ENCODE measurements at places on chromosomes 7 and 10.

DNA sequence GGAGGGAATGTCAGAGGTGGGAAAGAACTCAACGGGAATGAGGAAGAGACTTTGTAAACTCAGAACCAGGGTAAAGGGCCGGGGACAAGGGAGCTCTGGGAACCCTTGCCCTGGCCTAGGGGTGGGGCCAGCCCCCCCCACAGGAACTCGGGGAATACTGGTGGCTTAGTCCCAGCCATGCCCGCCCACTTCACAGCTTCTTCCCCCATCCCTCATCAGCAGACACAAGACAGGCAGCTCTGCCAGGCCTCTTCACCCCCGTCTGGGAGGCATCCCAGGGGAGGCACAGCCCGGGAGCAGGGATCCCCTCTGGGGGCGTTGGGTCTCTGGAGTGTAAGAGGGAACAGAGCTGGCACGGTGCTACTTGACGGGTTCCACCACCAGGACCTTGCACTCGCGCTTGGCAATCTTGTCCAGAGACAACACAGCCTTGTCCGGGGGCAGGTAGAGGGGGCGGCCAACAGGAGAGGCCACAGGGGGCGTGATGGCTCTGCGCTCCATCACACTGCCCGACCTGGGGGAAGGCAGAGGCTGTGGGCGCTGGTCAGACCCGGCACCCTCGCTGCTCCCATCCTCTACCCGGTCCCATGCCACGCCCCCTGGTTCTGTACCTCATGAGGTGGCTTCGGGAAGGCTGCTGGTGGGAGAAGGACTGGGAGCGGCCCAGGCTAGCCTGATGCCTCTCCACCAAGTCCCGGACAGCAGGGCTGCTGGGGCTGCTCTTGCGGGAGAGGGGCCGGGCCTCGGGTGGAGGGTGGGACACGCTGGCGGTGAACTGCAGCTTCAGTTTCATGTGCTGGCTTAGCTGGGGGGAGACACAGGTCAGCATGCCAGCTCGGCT, 3.7 kb downstream of the TRAPPC14 start:
- DNase-seq, result no peak

DNA sequence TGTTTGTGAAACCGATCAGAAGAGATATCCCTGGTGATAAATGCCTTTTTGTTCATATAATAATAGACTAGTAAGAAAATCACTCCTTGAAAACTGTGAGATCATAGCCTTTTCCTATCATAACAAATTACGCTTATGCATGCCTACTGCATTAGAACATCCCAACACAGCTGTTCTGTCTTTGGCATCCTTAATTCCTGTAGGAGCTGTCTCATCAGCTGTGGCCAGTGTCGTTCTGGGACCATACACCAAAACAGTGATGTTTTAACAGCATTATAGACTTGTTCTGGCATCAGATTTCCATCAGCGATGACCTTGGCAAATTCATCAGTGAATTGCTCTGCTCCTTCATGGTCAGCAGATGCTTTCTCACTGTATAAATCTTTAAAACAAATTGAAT, 423.6 kb upstream of the LRGUK start:
- peak; percentile 12 for DNase-seq

GRCh38 chr7:16564909-16565426, 38.3 kb downstream of the LRRC72 start:
- DNase-seq, result peak; percentile 76

DNA sequence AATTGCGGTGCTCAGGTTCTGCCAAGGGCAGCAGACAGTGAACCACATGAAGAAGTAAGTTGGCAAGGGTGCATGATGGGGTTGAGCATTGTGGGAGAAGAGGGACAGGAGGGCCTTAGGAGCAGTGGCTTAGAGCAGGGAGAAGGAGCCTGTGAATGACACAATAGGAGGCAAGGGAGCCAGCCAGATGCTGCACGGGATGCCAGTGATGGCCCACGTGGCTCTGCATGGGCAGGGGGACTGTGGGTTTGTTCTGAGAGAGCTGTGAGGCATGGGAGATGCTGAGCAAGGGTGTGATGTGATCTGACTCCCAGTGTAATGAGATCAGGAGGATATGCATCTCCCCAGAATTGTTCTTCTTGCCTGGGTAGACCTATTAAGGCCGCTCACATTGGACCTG, 60.9 kb downstream of the C10orf90 start:
- DNase-seq, result no peak

DNA sequence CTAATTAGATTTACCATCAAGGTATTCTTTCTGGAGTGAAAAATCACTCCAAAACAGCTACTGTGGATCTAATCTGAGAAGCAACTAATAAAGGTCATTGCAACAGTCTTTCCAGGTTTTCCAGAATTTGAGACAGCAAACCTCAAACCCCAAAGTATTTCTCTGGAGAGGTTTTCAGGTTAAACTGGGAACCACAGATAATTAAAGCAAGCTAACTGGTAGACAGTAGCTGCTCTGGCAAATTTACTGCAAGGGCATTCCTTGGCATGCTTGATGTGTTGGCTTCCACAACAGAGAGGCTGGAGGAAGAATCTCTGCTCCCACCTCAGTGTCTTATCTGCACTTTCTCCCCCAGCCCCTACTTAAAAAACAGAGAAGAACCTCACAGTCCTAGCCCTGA, 140.0 kb upstream of the NRBF2 start:
- no peak for DNase-seq

- no peak for DNase-seq
Observed at GRCh38 chr10:28384557-28384956, 81.7 kb upstream of the MPP7 start.

- no peak for DNase-seq
Observed at GRCh38 chr10:8092428-8092827, 37.9 kb downstream of the GATA3 start.

DNA sequence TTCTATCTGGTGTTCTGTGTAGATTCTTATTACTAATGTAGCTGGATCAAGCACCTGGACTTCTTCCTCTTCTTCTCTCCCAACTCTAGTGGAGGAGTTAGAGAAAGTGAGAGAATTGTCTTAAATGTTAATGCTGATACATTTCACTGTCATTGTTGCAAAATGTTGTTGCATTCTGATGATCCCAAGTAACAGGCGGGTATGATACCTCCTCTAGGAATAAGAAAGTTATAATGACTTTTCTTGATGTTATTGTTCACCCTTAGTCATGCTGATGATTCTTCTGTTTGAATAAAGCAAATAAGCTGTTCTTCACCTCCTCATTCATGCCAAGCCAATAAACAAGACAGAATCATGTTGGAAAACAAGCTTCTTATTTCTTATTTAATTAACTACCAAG, 9.1 kb downstream of the CHRM2 start:
- no peak for DNase-seq

- DNase-seq, result no peak
Observed at GRCh38 chr10:22438711-22439110, 93.4 kb downstream of the SPAG6 start.

DNA sequence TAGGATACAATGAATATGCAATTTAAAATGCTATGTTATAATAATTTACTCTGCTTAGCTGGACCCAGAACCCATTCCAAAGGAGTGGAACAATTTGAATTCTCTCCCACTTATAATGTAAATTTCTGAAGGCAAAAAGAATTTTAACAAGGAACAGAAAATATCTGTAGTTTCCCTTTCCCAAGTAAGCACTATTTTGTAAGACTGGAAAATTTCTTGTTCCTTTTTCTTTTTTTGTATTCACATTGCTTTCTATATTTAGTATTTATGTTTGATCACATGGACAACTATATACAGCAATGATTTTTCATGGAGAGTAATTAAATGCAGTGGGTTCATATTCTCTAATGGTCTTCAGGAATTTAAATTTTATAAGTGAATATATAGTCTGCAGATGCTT, 127.4 kb downstream of the GPR85 start:
- DNase-seq, result no peak

DNA sequence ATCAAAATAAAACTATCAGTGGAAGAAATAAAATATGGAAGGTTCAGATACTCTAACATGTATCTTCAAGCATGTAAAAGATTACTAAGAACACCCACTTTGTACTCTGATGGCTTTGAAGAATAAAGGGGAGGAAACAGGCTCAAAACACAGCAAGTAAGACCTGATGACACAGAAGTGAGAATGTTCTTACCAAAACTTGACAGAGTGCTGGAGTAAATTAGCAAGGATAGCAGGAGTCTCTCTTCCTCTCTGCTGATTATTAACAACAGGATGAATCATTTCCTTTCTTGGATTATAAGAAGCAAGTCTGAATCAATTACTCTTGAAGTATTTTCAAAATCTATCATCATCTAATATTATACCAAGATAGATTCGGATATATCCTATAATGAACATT, 47.5 kb downstream of the GLI3 start:
- no peak for DNase-seq

DNA sequence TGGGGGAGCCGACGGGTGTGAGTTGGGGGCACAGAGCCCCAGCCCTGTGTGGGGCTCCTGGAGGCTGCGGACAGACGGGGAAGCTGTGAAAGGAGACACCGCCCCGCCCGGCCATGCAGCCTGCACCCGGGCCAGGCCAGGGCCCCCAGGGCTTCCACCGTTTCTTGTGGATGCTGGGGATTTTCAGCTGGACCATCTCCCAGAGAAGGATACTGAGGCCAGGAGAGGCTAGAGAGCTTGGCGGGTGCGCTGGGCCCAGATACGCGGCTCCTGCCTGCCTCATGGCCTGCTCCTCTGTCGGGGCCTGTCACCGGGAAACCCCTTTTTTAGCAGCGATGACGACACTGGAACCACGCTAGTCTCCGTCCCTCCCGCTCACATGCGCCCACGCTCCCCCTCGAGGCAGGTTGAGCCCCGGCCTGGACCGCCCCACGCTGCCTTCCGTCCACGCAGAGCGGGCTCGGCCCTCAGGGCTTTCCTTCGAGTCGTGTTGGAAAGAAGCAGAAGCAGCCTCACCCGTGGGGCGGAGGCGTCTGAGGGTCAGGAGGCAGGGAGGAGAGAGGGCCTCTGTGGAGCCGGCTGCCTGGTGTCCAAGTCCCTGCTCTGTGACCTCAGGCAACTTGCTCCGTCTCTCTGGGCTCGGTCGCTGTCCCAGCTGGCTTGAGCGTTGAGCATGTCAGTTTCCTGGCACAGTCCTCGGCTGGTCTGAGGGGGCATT, 11.7 kb downstream of the TMEM184A start:
- DNase-seq, result no peak

- DNase-seq, result no peak
Observed at GRCh38 chr10:20228729-20229128, 412.5 kb downstream of the PLXDC2 start.

DNA sequence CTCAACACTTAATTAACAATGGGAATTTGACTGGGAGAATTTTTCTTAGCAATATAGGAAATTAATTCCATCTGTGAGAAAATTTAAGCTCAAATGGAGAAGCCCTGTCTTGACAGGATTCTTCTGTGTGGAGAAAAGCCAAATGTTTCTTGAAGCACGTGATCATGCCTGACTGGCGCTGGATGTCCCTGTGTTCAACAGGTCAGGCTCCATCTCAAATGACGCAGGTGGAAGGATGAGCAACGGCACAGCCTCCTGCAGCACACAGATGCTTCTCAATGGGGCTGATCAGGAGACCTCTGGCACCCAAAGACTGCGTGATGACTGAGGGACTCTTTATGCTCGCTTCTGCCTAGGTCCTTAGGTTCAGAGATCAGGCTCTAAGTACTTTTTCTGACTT, 143.8 kb downstream of the RSU1 start:
- peak; percentile 90 for DNase-seq

DNA sequence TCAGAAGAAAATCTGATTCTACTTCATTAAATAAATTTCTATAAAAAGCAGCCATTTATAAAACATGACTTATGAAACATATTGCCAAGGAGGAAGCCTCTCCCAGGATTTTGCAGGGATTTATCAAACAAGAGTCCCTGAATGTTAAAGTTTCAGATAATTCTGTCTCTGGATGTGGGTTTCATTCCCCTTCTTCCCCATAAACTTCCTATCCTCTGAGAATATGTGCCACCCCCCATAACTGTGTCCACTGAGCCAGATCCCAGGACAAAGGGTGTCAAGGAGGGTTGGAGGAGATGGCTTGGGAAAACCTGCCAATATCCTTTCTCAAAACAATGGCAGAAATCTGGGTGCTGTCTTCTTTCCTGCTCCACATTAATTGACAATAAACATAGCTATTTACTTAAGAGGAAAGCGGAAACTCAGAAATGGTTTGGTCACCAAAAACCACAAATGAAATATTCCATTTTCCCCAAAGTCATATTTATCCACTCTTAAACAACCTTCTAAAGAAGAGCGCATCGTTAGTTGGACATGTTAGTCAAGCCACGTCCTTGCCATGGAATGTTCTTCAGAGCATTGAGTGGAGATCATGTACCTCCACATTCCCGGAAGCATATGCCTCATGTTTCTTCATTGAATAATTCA, 54.3 kb upstream of the AKR1E2 start:
- DNase-seq, result no peak

- DNase-seq, result peak; percentile 74
Observed at GRCh38 chr10:52778511-52779392, 6.2 kb upstream of the MBL2 start.

- DNase-seq, result no peak
Observed at GRCh38 chr10:16933783-16934182, 116.6 kb upstream of the RSU1 start.

DNA sequence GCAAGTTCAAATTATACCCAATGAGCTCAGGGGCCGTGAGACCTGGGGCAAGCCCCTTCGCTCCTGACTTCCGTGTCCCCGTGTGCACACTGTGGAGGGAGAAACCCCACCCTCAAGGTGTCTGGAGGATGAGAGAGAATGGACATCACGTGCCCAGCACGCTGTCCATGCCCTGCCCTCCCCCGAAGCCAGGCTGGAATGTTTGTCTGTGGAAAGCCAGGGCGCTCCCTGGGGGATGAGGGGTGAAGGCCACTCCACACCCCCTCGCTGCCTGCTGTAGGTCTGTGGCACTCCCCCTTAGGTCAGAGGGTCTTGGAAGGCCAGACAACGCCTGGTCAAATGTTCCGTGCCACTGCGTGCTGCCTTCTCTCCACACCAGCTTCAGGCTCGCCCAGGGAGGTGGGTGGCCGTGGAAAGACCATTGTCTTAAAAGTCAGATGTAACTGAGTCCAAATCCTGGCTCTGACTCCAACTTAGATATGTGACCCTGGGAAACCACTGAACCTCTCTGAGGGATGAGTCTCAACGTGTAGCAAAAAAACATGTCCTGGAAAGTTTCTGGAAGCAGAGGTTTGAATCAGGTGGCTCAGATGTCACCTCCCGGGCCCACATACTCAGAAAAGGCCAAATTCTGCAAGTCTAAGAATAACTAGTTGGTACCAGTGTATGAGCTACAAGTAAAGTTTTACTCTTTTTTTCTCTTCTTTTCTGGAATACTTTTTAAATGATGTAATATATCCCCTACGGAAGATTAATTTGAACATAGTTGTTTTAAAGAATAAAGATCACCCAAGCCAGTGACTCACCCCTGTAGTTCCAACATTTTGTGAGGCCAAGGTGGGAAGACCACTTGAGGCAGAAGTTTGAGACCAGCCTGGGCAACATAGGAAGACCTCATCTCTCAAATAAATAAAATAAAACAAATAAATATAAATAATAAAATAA, 24.9 kb downstream of the RCC1L start:
- no peak for DNase-seq

Measured in NCI-H69 (cell line).